Stimulated activated CD8-positive, alpha-beta memory T cell treated with anti-CD3 and anti-CD28 coated beads, Interleukin-4, amount 100 ng/mL, for 1 hour (primary cell): ENCODE measurements at places on chromosomes 4 and X.

DNA sequence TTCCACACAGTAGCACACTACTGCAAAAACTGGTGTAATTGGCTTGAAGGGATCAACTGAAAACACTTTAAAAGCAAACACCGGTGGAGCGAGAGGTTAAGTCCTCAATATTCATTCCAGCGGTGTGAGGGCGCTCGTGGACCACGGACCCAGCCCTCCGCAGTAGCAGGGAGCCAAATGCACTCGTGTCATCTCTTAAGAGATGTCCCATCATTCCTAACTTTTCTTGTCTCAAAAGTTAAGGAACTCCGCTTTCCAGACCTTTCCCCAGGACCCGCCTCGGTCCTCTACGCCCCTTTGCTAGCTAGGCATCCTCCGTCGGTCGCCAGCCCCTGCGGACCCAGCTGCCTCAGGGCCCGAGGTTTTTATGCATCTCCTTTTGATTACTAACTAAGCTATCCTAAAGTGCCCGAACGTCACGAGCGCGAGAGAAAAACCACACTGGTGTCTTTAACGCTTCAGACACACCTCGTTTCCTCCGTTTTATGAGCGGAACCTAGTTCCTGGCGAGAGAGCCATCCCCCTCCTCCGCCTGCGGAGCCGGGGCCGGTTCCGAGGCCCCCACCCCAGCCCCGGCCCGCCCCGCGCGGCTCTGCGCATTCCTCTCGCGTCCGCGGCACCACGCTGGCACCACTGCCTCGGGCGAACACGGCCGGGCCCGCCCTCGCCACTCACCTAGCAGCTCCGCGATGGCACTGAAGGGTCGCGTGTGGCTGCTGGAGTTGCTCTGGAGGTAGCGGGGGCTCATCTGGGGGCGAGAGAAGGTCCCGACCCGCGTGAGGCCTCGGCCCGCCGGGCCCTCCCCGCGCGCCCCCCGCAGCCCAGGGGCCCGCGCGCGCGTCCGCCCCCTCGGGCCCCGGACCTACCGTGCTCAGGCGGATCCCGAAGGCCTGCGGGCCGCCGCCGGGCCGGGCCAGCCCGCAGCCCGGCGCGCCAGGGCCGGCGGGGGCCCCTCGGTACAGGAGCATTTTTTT, 723 bp downstream of the MORC4 start:
- no peak for DNase-seq

- DNase-seq, result no peak
Observed at GRCh38 chr4:106368678-106369077, at the start of gene GIMD1. GIMD1 (minus strand) TSS chr4:106368778; CDS start chr4:106367435, 1,343 bp downstream.

DNA sequence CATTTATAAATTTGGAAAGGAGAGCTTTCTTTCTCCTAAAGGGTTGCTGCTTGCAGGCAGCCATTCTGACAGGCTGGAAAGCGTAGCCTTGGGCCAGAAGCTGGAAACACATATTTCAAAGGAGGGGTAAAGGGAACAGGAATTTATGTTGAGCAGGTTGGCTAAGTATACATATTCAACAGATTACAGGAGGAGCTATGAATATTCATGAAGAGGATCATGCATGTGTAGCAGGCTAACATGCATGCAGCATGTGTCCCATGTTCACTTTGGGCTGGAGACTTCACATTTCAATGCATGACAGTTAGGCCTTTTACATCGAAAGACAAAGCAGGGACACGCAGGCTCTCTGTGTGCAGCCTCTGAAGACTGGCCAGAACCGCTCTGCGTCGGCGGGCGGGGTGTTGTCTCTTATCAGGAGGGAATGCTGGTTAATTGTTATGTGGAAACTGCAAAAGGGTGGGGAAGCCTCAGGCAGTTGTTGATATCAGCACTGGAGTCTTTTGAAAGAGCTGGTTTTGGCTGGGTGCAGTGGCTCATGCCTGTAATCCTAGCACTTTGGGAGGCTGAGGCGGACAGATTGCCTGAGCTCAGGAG, 31.5 kb downstream of the CASP3 start:
- no peak for DNase-seq

DNA sequence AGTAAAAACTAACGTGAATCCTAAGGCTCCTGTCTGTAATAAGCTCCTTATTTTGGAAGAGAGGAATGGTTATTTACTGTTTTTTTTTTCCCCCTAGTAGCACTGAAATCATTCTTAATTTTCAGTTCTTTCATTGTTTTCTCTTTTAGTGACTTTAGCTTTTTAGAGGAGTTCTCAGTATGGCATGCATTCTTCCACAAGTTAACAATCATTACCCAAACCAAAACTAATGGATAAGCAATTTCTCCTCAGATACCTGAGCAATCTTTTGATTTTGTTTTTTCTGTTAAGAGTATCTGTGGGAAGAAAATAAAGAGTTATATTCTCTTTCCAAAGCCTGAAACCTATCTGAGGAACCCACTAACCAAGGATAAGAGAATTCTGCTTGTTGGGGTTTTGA, 16.7 kb upstream of the PPA2 start:
- DNase-seq, result no peak

DNA sequence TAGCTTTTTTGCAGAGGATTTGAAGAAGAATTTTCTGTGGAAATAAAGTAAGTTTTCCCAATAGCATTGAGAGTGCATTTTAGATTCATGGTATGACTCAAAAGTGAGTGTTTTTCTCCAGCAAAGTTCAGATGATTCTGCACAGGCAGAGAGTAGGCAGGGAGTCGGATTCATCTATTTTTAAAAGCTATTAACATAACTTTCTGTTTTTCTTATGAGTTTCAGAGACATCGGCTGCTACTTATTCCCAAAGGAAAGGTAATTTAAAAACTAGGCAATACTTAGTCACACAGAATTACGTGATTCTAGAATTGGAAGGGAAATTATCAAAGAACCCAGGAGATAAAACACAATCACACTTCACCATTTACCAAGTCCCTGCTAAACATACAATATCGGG, 4.4 kb downstream of the CCDC110 start:
- DNase-seq, result no peak
